ENCODE measurements at places on chromosomes 5 and 9.
A peak's percentile ranks its signal among the peaks of the same experiment; 100 is the strongest.

DNA sequence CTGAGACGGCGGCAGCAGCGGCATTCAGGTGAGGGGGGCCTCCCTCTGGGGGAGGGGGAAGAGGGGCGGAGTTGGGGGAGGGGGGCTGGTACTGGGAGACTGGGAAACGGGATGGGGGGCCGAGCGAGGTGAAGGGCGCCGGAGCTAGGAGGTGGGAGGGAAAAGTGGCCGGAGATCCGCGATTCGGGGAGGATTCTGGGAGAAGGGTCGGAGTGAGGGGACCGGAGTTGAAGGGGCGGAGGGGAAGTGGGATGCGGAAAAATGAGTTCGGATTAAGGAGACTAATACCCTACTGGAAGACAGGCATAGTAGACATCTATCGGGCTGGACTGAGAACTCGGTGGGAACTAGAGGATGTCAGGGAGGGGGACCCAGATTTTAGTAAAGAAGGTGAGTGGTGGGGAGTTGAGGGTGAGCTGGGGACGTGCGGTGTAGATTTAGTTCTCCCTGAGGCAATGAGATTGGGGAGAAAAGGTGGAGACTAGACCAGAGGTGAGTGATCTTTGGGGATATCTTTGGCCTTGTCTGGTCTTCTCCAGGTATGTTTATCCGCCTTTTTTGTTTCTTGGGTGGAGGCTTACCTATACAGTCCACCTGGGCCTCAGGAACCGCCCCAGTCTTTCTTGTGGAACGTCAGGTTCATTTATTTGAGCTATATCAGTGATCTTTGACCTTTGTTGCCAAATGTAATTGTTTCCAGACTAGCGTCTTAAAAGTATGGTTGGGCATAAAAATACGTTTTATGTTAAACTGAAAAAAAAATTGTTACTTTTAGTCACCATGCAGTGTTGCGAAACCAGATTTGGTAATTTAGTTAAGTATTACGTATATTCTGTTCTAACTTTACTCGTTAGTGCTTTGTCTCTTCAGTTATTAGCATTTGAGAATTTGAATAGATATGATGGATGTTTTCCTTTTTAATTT lies 632 bp downstream of the UBAP1 start:
- DNase-seq, result no peak

- DNase-seq, result no peak
These were observed 251.2 kb upstream of the RORB start for GRCh38 chr9:74245866-74246497.

- DNase-seq, result no peak
These were observed 41.9 kb upstream of the STOM start for GRCh38 chr9:121411993-121412392.

DNA sequence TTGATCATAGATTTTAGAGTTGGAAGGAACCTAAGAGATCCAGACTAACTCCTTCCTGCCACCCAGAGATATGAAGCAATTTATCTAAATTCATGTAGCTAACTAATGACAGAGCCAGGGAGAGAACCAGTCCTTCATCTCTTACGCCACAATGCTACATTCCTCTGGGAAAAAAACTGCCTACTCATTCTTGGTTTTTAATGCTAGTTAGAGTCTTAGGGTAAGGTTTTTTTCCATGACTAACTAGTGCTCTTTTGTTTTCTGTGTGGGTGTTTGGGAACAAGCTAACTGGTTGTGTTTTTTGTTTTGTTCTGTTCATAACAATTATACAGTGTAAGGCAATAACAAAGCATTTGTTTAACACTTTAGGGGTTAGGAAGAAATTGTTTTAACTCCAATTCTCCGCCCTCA lies 52.4 kb downstream of the SLC44A1 start:
- DNase-seq, result peak; percentile 92

GRCh38 chr5:137718611-137719010 lies 17.3 kb downstream of the KLHL3 start:
- no peak for DNase-seq

GRCh38 chr9:136143215-136144001 lies 24.7 kb upstream of the TMEM250 start:
- no peak for DNase-seq

- DNase-seq, result no peak
These were observed 114.9 kb downstream of the GAPVD1 start for GRCh38 chr9:125376261-125377226.

DNA sequence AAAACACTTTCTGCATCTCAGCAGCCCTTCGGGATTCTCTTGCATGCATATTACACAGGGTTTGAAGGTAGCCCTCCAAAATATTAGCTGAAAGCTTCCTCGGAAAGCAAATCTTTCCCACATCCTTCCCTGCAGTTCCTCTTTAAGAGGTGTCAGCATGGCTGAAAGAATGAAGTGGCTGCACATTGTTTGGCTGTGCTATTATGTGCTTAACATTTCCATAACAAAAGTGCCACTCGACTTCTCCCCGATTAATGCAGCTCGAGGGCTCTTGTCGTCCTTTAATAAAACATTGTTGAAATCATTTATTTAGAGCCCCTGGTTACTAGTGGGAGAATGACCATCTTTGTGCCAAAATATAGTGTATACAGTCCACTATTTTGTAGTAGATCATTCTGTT lies 6.5 kb downstream of the GAS1 start:
- no peak for DNase-seq

DNA sequence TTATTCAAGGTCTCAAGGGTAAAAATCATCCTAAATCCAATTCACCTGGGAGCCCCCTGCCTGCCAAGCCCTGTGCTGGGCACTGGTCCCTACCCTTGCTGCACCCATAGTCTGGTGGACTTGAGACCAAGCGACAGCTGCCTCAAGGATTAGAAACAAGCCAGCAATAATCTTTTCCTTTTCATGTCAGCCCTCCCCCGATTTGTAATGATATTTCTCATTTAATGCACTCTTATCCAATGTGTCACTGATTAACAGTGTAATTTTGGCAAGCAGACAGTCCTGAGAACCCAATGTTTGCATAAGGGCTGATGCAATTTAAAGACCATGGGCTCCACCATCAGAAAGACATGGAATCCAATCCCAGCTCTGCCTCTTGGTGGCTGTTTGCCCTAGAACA lies 108.9 kb downstream of the ACTL7B start:
- DNase-seq, result peak; percentile 33
